ENCODE measurements at places on chromosomes 5 and 9.

- no peak for DNase-seq
Measured at GRCh38 chr5:56993241-56993640, 41.3 kb upstream of the MIER3 start.

DNA sequence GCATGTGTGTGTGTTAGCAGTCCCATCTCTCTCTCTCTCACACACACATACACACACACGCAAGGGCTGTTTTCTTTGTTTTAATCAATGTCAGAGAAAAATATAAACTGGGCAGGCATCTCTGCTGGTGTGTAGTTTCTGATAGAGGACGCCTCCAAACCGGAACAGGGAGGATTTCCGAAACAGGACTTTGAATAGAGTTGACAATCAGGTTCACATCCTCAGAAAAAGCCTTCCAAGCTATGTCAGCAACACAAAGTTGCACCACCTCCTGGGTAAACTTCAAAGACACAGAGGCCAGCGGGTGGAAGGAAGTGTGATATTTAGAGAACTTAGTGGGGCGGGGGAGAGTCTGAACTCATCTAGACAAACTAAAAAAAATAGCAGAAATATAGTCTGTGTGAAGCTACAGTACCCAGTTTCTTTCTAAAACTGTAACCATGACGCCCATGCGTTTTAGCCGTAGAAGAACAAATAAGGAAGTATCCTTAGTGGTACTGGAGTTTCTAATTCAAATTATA is 1.2 kb downstream of the ST8SIA4 start:
- DNase-seq: peak; percentile 4

- DNase-seq: no peak
Measured at GRCh38 chr9:91419222-91420191, 4.1 kb downstream of the NFIL3 start.

- DNase-seq: no peak
Measured at GRCh38 chr9:126604059-126605055, 9.4 kb upstream of the LMX1B start.

GRCh38 chr9:77131399-77131798 is 45.9 kb upstream of the VPS13A start:
- DNase-seq: peak; percentile 68

DNA sequence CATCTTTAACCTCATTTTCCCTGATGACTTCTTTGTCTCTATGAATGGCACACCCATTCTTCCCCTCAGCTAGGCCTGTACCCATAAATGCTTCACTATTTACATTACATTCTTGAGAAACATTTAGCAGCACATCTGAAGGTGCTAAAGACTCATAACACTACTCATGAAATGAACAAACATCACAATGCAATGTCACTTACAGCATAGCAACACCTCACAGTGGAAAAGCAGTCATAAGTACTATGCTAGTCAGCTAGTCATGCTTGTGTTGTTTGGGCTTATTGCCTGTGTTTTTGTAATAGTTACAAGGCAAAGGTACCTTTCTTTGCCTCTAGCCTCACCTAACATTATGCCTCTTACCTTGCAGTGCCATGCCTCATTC is 228.9 kb downstream of the KIAA0825 start:
- DNase-seq: no peak

DNA sequence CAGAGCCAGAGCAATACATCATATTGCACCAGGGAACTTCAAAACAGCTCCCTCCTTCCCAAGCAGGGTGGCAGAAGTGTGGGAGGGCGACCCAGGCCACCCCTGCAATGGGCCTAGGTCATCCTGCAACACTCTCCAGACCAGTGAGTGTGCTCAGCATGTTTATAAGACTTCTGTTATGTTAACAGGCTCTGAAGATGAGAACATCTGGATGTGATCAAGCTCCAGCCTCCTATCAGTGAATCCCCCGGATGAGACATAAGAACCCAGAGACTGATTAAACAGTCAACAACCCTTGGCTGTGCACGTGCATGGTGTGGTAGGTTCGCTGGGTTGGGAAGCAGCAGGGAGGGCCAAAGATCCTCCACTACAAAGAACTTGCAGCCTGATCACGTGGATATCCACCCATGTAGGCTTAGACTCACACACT is 63.3 kb downstream of the ABCA1 start:
- DNase-seq: no peak

DNA sequence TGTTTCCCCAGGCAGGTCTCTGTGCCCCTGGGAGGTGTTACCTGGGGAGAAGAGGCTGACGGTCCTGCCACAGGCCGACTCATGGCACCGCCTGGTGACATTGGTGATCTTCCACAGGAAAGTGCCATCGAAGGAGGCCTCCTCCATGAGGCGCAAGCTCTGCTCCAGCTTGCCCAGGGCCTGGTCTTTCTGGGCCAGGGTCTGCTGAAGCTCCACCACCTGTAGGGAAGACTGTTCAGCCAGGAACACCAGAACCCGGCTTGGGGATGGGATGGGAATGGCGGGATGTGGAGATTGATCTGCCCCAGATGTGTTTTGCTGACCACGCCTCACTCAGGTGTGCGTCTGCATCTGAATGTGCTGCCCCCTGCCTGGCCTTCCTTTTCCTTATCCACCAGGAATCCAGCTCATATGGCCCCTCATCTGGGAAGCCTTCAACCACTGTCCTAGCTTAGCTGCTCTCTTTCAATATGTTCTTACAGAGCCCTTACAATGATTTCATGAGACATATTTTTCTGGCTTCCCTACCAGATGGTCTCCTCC is 15.2 kb downstream of the TRAF1 start:
- DNase-seq: no peak

GRCh38 chr5:124652892-124653441 is 93.5 kb downstream of the ZNF608 start:
- no peak for DNase-seq

DNA sequence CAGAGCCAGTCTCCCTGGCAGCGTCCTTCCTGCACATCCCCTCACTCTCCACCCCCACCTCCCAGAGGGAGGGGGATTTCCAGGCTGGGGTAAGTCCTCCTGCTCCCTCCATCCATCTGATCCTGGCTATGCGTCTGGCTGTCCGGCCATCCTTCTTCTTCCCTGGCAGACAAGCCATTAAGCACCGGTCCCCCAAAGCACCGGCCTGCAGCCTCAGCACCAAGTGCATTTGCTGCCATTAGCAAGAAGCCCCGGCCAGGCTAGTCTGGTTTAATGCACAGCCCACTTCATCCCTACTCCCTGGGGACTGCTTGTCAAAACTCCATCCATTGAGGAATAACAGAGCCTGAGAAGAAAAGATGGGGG is 208.7 kb upstream of the IER5L start:
- no peak for DNase-seq

GRCh38 chr9:69085569-69086283 is 50.2 kb downstream of the FXN start:
- DNase-seq: no peak

GRCh38 chr9:96567203-96567700 is 52.4 kb downstream of the CDC14B start:
- DNase-seq: peak; percentile 2

- no peak for DNase-seq
Measured at GRCh38 chr9:6922124-6922676, 164.4 kb downstream of the KDM4C start.

GRCh38 chr5:109901628-109901981 is 211.9 kb downstream of the MAN2A1 start:
- no peak for DNase-seq

- no peak for DNase-seq
Measured at GRCh38 chr5:174067499-174067898, 22.0 kb downstream of the NSG2 start.

- DNase-seq: no peak
Measured at GRCh38 chr9:96458226-96458625, 8.3 kb downstream of the HABP4 start.

GRCh38 chr5:133317558-133317957 is 265.7 kb downstream of the HSPA4 start:
- no peak for DNase-seq

GRCh38 chr9:83290692-83291091 is 227.8 kb upstream of the RASEF start:
- DNase-seq: no peak

DNA sequence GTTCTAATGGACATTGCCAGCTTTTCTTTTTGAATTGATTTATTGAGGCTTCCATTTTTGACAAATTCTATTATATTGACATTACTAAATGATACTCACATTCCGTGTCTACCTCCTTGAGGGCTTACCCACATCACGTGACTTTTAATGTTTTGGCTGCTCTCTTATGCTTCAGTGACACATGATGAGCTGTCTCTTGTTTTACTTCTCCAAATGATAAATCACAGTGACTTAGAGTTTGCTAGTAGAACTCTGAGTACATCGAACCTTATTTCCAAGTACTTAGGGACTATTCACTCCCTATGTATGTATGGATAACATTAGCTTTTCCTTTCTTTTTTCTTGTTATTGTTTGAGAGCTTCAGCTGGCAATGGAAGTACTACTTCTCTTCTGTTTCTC is 169.8 kb upstream of the KCNN2 start:
- no peak for DNase-seq

GRCh38 chr5:79736528-79737514 is 47.2 kb downstream of the CMYA5 start:
- DNase-seq: no peak

DNA sequence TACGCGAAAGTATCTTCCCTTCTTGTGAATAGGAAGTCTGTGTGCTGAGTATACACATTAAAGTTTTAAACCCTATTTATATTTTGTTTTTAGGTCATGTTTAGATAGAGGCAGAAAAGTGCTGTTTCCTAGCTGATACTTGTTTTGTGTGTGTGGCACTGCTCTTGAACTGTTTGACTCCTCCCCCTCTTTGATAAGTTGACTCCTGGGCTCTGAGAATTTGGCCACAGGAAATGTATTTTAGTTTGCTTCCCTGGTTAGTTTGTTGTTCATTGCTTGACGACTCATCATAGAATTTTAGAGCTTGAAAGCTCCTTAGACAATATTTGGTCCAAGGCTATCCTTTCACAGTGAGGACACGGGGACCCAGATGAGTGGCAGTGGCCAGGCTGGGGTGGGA is 2.0 kb upstream of the CDC14B start:
- DNase-seq: no peak

DNA sequence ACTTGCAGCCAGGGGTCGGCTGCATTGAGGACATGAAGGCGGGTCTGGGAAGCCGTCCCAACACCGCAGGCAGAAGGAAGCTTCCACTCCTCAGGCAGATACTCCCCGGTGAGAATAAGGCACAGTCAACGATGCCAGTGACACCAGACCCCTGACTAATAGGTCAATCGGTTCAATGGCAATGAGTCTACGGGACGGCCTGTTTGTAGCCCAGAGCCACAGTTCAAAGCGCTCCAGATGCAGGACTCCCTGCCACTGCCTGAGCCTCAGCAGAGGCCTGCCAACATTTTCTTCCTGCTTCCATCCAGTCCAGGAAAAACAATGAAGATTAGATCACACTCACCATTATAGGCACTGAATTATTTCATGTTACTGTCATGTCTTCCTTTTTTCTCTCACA is 84.5 kb upstream of the SIMC1 start:
- no peak for DNase-seq

DNA sequence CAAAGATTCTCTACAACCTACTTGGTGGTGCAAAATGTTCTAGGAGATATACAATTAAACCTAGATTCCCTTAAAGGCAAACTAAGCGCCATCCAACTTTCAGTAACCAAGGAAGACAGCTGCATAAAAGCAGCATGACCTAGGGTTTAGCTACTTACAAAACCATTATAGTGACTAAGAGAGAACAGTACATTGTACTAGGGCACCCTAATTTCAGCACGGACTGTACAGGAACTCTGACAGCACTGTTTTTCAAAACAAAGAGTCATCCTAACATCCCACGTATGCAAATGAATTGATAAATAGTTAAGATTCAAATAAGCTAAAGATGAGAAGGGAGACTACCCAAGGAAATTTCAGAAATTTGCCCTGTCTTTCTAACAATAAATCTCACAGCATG is 30.0 kb downstream of the STRBP start:
- DNase-seq: no peak

DNA sequence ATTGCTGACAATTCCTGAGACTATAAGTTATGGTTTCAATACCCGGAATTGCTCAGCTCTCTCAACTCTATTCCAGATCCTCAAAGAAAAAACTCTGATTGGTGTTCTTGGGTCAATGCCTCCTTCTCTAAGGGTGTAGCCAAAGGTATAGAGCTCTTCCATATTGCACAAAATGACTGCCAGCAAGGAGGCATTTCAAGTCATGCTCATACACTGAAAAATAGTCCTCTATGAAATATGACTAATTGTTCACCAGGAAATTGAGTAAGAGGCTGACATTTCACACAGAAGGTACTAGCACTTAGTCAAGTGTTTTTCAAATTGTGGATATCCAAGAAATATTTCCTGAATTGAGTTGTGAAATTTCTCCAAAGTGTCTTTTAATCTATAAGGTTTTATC is 111.1 kb upstream of the KLF9 start:
- no peak for DNase-seq

DNA sequence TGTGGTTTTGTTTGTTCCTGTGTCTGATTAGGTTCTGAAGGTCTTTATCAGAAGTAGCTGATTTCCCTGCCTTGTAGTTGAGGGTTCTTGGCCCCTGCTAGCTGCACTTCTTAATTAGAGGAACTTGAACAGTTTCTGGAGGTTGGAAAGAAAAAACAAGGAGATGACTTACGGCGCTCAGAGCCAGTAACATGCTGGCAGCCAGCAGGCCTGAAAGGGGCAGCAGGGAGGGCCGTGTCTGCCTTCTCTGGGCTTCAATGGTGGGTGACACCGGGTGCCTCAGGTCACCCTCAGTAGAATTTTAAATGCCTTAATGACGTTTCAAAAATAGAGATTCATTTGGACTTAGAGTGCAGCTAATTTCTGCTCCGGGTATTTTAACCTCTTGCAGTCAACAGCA is 15.8 kb downstream of the UBE2QL1 start:
- DNase-seq: no peak

DNA sequence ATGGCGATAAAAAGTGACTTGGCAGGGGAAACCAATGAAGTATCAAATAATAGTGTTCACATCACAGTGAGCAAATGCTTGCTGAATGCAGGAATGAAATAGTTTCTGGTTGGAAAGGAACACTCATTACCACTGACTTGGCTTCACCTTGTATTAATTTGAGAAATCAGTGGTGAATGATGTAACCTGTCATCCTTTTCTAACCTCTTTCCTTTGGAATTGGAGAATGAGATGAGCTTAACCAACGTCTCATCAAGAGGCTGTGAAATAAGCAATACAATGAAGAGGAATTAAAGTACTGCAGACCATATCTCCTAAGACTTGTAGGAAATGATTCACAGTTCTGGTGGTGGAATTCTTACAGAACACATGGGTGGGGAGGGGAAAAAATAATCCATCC is 192.2 kb downstream of the DMAC1 start:
- DNase-seq: no peak

DNA sequence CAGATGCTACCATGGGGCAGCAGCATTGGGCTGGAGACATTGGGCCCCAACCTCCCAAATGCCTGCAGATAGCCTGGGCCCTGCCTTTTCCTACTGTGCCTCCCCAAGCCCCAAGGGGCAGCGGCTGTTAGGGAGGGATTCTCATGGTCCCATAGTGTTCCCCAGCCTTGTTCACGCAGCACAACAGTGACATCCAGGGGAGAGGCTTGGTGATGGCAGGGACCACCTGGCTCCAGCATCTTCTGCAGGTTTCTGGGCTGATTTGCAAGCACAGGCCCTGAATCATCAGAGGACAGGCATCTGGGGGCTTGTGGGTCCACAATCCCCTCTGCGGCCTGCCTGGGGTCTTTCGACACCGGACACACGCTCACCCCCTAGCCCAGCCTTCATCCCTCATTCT is 354.6 kb downstream of the SLIT3 start:
- DNase-seq: no peak

Data from DMS79 (cell line).